ENCODE measurements at places on chromosomes 7 and 10.

- peak; percentile 43 for DNase-seq
Measured at GRCh38 chr7:143901332-143901667, 676 bp downstream of the TCAF1 start.

DNA sequence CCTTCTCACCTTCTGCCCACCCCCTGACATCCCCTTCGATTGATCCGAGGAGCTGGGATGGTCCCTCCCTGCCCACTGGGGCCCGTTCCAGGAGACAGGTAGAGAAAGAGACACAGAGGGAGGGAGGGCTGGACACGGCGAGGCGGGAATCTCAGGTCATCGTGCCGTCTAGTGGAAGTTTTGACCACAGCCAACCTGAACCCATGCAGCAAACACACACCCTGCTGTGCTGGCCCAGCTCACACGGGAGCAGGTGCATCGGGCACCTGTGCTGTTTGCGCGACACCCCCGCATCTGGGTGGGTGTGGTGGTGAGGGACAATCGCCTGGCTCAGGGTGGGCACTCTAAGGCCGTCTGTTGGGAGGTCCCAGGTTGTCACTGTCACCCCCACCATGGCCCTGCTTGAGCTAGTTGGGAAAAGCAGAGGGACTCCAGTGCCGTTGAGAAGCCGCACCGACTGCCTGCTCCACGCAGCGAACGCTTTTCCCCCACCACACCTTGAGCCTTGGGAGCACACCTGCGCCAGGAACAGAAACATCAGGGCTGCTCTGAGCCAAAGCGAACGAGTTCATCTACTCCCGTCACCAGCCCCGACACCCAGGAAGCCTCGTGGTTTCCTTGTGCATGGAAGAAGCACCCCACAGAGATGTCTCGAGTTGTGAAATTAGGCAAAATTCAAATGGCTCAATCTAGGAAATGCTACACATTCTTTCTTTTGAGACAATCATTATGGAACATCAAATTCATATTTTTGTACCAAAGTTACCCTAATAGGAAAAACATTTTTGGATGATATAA lies 285.8 kb downstream of the DNAJB6 start:
- no peak for DNase-seq

DNA sequence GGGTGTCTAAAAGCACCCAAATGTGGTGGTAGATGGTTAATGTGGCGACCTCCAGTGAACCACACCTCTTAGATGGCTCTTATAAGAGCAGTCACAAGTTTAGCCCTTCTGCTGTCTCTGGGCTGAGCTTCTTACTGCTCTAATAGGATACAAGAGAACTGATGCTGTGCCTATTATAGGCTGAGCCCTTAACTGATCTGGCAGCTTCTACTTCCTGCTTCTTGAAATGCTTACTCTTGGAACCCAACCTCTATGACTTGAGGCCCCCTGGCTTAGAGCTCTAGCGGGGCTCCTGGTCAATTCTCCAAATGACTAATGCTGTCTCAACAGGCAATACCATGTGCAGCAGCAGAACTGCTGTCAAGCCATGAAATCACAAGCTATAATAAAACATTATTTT lies 35.0 kb upstream of the LSM8 start:
- no peak for DNase-seq

- DNase-seq, result no peak
Measured at GRCh38 chr7:80763289-80763688, 124.8 kb downstream of the CD36 start.

DNA sequence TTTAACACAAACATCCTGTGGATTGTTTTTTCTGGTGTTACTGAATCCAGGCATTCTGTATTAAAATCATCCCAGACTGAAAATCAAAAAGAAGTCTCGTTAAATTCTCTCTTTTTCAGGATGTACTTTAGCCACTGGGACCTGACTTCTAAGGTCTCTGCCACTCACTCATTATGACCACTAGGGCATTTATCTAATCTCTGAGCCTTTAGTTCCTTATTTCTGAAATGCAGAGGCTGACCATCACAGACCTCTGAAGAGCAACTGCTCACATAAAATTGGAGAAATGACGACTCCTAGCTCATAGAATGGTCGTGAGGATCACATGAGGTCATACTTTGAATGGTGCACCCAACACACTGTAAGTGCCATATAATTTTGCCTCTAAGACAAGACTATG lies 63.2 kb downstream of the KCNMA1 start:
- no peak for DNase-seq

- DNase-seq, result no peak
Measured at GRCh38 chr7:110446658-110447057, 644.3 kb upstream of the LRRN3 start.

- DNase-seq, result no peak
Measured at GRCh38 chr10:102651455-102652169, 7.3 kb downstream of the TRIM8 start.

DNA sequence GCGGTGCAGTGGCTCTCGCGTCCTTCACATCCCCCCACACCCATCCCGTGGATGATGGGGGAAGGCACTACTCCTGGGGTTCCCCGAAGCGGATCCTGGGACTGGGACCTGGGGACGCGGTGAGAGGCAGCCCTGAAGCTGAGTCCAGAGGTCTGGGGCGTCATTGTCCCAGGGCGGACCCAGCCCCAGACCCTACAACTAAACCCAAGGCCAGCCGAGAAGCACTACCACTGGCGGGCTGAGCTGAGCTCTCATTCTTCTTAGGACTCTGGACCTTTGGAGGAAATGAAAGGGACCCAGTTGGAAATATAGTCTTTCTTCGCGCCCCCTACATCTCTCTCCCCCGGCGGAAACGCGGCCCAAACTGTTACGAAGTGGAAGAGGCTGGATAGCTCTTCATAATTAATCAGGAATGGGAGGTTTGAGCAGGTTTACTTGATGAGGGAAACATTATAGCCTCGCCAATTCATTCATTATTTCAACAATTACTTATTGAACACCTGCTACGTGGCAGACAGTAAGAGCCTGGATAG lies 389 bp upstream of the FBXL15 start:
- no peak for DNase-seq

GRCh38 chr10:103069453-103070331 lies 123.4 kb downstream of the NT5C2 start:
- peak; percentile 29 for DNase-seq

GRCh38 chr10:79221110-79222051 lies 125.9 kb upstream of the PPIF start:
- no peak for DNase-seq

DNA sequence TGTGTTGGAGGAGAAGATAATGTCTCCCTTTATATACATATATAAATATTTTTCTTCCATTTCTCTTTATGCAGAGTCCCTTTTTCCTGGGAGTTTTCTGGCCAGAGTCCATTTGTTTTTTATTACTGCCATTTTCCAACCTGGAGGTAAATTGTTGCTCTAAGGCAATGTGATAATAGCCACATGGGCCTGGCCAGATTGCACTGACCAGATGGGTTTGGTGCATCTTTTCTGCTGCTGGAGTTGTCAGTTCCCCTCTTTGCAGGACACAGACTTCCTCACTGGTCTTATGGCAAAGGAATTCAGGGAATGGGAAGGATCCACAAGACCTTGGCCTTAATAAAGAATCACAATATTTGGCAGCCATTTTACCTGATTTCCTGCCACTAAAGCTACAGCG lies 254.9 kb downstream of the SORCS3 start:
- DNase-seq, result no peak

- DNase-seq, result no peak
Measured at GRCh38 chr10:97659589-97659988, 19.1 kb downstream of the PI4K2A start.

DNA sequence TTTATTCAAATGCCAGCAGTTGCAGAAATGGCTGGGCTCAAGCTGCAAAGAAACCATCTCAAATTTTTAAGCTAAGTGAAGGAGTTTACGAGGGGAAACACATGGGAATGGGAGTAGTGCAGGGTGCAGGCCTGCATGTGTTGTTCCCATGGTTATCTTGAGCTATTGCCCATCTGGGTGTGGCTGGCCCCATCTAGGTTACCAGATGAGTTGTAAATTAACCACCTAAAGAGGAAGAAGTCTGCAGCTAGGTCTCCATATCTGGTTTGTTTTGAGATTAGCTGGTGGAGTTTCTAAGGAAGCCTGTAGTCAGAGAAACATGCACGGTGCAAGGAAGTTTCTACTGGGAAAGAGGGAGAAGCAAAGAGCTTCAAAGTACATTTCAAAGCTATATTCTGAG lies 23.3 kb upstream of the STEAP2 start:
- no peak for DNase-seq

GRCh38 chr10:110762849-110763211 lies 108.9 kb upstream of the PDCD4 start:
- DNase-seq, result no peak

GRCh38 chr10:3782146-3782450 lies 2.9 kb downstream of the KLF6 start:
- no peak for DNase-seq

- no peak for DNase-seq
Measured at GRCh38 chr7:38881015-38881414, 28.0 kb downstream of the VPS41 start.

DNA sequence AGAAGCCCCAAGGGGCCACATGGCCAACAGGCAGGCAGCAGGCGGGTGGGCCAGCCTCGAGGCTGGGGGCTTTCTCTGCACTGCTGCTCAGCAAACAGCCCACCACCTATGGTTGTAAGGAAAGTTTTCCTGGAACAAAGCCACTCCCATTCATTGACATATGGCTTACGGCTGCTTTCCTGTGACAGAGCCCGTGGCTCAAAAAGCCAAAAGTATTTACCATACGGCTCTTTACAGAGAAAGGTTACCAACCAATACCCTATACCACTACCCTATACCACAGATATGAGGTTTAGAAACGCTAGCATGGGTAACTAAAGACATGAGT lies 152.7 kb downstream of the MAD1L1 start:
- DNase-seq, result no peak

- no peak for DNase-seq
Measured at GRCh38 chr10:132162021-132162531, 24.7 kb upstream of the DPYSL4 start.

DNA sequence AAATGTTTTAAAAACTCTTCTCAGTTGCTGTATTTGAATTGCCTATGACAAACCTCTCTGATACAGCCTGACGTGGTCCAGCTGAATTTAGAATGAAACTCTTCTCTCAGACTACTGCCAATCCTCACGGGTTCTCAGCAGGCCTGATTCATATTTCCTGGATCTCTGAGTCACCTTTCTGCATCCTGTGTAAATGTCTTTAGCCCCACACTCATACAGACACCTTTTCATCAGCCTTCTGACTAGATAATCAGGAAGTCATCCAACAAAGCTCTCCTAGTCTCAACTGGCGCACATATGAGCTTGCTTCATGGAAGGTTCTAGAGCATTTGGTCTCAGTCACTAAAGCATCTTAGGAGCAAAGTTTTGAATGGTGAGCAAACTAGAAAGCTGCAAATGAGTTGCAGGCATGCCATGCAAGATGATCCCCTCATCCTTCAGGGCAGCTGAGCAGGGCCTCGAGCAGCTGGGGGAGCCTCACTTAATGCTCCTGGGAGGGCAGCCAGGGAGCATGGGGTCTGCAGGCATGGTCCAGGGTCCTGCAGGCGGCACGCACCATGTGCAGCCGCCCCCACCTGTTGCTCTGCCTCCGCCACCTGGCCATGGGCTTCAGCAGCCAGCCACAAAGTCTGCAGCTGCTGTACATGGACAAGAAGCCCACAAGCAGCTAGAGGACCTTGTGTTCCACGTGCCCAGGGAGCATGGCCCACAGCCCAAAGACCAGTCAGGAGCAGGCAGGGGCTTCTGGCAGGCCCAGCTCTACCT lies 182.8 kb downstream of the ARHGAP12 start:
- no peak for DNase-seq

DNA sequence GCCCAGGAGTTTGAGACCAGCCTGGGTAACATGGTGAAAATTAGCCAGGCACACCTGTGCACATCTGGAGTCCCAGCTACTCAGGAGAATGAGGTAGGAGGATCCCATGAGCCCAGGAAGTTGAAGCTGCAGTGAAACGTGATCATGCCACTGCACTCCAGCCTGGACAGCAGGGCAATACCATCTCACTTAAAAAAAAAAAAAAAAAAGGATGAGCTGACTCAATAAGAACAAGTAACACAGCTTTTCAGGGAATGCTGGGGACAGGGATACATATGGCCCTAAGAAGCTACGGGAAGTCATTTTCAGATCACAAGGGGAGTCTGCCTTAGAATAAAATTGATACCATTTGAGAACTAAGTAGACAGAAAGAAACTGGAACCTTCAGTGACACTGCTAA lies 41.7 kb downstream of the FAM171A1 start:
- DNase-seq, result no peak

DNA sequence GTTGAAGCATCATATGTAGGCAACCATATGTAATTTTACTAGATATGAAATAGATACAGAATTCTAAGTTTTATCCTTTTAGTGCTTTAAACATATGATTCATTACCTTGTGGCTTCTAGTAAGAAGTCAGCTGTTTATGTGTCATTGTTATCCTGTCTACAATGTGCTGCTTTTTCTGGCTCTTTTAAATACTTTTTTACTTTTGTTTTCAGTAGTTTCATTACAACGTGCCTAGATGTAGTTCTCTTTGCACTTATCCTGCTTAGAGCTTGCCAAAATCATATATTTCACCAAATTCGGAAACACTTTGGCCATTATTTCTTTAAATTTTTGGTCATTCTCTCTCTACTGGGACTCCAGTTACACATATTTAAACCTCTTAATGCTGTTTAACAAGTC lies 26.4 kb downstream of the YAE1 start:
- DNase-seq, result no peak

GRCh38 chr7:33179519-33179918 lies 50.2 kb downstream of the BBS9 start:
- DNase-seq, result no peak

- no peak for DNase-seq
Measured at GRCh38 chr7:99102809-99103690, 40.9 kb downstream of the SMURF1 start.

DNA sequence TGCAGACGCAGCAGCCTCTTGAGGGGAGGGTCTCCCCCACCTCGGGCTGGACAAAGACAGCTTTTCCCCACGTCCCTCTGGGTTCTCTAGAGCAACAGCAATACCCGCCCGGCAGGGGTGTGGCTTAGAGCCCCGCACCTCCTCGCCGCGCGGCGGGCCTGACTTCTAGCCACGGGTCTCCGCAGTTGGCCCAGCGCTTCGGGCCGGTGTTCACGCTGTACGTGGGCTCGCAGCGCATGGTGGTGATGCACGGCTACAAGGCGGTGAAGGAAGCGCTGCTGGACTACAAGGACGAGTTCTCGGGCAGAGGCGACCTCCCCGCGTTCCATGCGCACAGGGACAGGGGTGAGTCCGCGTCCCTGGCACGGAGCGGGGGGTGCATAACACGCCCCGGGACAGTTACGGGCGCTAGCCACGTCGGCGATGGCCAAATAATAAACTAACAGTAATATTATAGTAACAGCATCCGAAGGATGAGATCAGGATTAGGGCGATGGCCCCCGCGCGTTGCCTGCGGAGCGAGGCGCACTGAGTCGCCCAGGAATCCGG lies 1.2 kb downstream of the CYP2E1 start:
- no peak for DNase-seq

GRCh38 chr10:33192190-33192589 lies 142.3 kb downstream of the NRP1 start:
- DNase-seq, result no peak

All from renal cortex interstitium (tissue), 15 donors.